ENCODE measurements at places on chromosomes 1 and 21.

- DNase-seq, result no peak
These were observed 40.5 kb downstream of the AMY1C start for GRCh38 chr1:103790172-103790571.

- DNase-seq, result peak; percentile 72
These were observed 379 bp downstream of the PPCS start for GRCh38 chr1:42456754-42457089.

DNA sequence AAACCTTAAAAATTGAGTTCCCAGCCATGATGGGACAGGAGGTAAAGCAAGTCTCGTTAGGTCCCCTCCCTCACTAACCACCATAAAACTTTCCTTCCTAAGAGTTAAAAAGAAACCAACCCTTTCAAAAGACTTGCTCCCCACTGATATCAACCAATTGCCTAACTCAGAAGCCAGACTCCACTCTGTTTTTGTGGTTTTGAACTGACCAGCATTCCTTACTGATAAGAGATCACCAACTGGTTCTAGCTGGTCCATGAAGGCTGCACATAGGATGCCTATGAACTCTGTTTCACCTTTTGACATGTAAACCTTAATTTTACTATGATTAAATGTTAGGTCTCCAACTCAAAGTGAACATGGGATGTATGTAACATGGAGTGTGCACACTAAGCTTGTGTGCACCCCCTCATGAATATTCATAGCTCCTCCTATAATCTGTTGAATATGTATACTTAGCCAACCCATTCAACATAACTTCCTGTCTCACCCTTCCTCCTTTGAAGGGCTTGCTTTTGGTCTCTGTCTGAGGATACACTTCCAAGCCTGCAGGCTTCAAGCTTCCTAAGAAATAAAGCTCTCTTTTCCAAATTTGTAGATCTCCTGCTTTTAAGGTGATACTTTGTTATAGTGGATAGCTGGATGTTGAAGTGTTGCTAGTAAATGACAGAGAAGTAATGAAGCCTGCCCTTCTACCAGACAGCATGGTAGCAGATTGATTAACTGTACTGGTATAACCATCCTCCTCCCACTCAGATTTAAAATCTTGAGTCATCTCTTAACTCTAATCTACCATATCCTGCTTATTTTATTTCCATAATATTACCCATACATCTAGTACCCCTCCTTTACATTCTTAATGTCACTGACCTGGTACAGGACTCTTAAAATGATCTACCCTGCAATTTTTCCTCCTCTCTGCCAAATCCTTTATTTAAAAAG lies 95.6 kb downstream of the ZNF644 start:
- no peak for DNase-seq

GRCh38 chr1:248695451-248696132 lies 7.0 kb downstream of the OR14I1 start:
- no peak for DNase-seq

DNA sequence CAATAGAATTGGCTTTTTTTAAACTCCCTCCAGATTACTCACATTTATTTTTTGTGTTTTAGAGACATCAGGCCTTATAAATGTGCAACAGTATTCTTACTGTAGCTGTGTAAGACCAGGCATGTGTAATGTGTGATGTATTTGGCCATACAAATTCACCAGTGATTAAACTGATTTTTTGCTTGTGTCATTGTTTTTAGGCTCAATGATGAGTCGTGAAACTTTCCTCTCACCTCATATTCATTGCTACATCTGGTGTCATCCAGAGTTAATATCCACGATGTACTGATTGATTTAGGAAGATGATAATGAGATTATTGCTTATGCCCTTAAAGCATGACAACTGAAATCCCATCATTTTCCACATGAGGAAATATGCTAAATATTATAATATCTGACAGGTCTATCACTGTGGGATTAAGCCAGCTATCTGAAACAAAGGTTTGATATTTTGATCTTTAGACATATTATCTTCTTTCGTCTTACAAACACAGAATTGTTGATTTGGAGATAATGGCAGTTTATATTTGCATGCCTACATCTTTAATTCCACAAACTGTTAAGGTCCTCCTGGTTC lies 487.9 kb downstream of the PTBP2 start:
- peak; percentile 20 for DNase-seq
